ENCODE measurements at places on chromosomes 7 and 10. TPM values are rescaled to one million over a fixed set of nuclear protein-coding genes. Genes with fewer than 3 reads are reported as not detected.
A peak's percentile ranks its signal among the peaks of the same experiment; 100 is the strongest.

The CALCR gene
- polyA plus RNA-seq: not detected

The ZP3 gene
- 9.8 TPM for polyA plus RNA-seq

The ASAH2 gene
- polyA plus RNA-seq: 0.32 TPM

The SLC16A9 gene
- 143 TPM for polyA plus RNA-seq

The GPNMB gene
- polyA plus RNA-seq: 24.9 TPM

The DNAJB9 gene
- 8.4 TPM for polyA plus RNA-seq

The SKIDA1 gene
- polyA plus RNA-seq: 0.64 TPM

The BAIAP2L1 gene
- 49.0 TPM for polyA plus RNA-seq

The PLXDC2 gene
- polyA plus RNA-seq: 12.1 TPM

The ELMO1 gene
- polyA plus RNA-seq: 10.5 TPM

The RAB19 gene
- not detected for polyA plus RNA-seq

The SPDYE1 gene
- not detected for polyA plus RNA-seq

DNA sequence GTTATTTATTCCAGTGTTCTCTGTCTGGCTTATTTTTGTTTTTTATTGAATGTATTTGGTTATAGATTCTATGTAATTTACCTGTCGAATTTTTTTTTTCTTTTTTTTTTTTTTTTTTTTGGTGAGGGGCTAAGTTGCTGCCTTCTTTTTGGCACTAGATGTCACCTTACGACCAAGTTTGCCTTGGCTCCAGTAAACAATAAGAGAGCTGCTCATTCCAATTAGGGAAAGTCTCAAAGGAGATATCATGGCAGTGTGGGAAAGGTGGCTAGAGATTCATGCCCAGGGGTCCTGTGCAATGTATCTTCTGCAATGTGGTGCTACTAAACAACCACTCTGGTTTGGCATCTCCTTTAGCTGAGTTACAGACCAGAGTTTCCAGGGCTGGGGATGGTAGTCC is 84.0 kb downstream of the PTPN20 start:
- no peak for DNase-seq

DNA sequence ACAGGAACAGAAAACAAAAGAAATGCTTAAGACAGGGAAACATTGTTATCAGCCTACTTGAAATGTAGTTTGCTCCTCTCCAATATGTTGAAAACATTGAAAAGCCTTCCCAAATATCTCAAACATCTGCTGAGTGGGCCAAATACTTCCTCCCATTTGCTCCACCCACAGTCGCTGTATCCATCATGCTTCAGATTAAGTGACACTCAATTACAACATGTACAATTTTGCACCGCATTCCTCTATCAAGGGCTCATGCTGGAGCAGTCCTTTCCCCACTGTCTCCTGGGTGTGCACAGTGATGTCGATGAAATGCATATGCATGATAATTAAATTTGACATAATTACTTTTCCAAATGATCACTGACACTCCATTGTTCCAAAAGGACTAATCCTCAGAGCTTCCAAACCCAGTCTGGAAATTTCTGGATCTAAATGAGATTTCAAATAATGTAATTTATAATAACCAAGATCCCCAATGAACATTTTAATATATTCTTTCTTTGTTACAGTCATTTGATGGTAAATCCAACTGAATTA is 604.6 kb downstream of the GRID1 start:
- DNase-seq: no peak

GRCh38 chr7:66815951-66816350 is 75.4 kb downstream of the RABGEF1 start:
- no peak for DNase-seq

- DNase-seq: no peak
Observed at GRCh38 chr10:113053881-113054280, 103.8 kb downstream of the TCF7L2 start.

DNA sequence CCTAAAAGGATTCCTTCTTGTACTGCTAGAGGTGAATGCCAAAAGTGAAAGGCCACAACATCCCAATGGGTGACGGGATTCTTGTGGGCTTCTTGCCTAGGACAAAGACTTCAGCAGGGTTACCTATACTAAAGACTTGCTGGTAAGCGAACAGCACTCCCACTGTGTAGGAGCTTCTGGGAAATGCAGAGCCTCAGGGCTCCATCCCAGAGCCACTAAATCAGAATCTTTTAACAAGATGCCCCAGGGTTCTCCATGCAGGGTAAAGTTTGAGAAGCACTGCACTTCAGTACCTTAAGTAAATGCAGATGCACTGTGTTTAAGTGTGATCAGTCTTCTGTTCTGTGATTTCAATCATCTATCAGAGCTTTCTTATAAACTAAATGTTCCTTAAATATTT is 266.9 kb upstream of the KLF14 start:
- no peak for DNase-seq

DNA sequence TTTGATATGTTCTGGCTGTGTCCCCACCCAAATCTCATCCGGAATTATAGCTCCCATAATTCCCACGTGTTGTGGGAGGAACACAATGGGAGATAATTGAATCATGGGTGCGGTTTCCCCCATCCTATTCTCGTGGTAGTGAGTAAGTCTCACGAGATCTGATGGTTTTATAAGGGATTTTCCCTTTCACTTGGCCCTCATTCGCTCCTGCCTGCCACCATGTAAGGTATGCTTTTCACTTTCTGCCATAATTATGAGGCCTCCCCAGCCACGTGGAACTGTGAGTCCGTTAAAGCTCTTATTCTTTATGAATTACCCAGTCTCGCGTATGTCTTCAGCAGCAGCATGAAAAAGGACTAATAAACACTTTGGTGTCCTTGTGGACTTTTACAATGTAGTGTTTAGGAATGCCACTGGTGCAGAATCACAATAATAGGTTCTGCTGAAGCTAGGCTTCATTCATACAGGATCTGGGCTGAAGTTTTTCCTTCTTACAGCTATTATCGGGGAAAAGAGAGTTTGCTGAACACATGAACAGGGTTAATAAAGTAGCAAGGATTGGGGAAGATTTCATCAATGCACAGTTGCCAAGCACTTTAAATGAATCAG is 74.3 kb downstream of the CPED1 start:
- no peak for DNase-seq

GRCh38 chr7:2078899-2079298 is 153.8 kb downstream of the MAD1L1 start:
- no peak for DNase-seq

- no peak for DNase-seq
Observed at GRCh38 chr7:70336536-70336935, 738.3 kb downstream of the AUTS2 start.

DNA sequence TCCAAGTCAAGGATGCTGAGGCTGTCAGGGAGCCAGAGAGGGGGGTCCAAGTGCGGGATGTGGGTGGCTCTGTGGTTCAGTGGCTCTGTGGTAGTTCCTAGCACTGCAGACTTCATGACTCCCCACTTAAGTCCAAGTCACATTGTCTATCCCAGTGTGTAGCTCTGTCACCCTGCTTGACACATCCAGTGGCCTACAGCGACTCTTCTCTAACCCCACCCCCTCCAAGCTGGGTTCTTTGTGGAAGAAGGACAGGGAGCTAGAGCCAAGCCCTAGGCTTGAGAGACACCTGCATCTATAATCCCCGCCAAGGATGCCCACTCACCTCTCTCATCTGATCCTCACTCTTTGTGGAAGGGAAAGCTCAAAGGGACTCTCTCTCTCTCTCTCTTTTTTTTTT is 57.6 kb downstream of the ADCYAP1R1 start:
- DNase-seq: no peak

- DNase-seq: no peak
Observed at GRCh38 chr7:723541-723940, 3.0 kb upstream of the DNAAF5 start.

GRCh38 chr7:158973941-158974785 is 117.8 kb downstream of the DYNC2I1 start:
- no peak for DNase-seq

DNA sequence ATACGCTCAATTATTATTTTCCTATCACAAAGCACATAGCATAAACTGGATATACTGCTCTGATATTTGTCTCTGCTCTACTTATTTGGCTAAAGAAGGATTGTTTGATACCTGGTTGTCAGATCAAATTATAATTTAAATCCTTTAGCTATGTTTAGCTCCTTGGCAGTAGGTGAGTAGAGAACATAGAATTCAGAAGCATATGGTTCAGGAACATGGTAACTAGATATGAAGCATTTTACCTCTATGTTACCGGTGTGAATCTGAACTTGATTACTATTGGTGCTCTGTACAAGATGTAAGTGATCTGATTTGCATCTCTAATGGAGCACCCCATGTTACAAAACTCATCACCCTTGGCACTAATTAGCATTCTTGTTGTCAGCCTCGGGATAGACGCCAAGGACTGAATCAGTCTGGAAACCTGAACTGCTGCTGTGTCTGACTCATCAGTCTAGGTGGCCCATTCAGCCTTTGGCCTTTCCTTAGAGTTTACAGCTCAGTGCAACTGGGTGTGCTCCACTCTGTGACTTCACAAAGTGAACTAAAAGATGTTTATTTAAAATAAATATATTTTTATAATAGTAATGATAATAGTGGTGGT is 12.3 kb upstream of the MYPN start:
- DNase-seq: peak; percentile 86

DNA sequence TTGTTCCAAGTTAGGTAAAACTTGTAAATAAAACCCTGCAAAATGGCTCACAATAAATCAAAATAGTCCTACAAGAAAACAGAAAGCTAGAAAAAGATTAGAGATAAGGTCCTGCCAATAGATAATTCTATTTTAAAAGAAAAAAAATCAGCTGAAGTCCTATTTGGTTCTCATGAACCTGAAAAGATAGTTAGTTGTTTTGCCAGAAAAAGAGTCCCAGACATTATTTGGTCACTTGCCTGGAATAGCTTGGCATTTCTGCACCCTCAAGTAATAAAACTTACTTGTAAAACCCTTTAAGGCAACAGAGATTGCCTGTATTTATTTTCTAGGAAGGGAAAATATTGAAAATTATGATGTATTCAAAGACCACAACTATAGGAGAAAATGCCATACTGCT is 47.7 kb downstream of the LRRN3 start:
- no peak for DNase-seq

DNA sequence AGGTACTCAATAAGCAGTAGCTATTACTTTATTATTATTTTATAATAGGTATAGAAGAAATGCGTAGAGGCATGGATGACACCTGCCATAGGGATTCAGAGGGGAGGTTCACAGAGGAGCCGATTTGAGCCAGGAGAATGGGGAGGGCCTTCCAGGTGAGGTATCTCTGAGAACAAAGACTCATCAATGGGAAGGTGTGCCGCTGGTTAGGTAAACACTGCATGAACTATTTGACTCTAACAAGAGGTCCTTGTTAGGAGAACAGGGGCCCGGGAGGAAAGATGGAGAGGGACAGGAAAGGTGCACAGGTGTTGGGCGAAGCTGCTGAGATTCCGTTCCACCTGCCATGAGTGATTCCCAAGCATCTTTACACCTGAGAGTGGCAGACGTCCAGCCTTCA is 41.8 kb upstream of the TMEM273 start:
- no peak for DNase-seq

DNA sequence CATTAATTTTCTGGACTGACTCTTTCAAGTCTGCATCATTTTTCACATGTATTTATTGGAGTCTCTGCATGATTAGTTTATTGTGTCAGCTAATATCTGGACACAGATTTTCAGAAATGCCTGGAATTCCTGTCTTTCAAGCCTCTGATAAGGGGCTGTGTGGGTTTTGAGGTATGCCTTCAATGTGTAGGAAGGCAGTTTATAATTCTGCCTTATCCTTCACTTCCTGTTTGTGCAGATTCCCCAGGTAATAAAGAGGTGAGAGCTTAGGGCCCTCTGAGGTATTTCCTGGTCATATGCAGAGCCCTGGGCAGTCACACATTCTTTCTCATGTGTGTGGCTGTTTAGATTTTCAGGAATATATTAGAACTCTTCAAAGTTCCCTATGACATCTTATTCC is 79.4 kb upstream of the PRKCQ start:
- no peak for DNase-seq

- DNase-seq: peak; percentile 16
Observed at GRCh38 chr10:116521424-116522290, 24.1 kb upstream of the PNLIP start.

- DNase-seq: no peak
Observed at GRCh38 chr7:36521911-36522310, 132.2 kb downstream of the ANLN start.

DNA sequence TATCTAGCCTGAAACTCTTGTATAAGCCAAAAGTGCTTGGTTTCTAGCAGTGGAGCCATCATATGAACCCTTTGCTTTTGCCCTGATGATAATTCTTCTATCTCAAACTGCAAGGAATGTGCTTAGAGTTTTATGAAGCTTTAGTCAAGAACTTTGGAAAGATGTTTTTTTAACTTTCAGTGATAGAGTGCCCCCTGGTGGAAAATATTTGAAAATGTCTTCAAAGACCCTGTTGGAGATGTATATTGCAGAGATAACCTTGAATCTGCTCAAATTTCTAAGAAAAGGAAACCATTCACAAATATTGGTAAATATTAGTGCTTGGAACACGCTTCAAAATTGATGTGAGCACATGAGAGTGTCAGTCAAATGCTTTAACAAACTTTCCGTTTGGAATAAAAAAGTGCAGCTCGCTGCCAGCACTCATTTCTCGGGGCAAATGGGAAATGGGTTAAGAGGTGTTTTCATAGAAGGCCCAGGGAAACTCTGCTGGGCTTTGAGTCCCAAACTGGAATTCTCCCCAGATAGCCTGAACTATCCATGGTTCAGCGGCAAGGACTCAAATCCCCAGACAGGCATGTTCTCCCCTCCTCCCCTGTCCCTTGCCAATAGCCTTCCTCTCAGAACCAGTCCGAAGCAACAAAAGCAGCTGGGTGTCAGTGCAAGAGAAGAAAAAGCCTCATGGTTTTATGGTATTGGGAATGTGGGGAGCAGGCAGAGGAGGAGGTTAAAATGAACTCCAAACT is 129.3 kb downstream of the MYOF start:
- no peak for DNase-seq

DNA sequence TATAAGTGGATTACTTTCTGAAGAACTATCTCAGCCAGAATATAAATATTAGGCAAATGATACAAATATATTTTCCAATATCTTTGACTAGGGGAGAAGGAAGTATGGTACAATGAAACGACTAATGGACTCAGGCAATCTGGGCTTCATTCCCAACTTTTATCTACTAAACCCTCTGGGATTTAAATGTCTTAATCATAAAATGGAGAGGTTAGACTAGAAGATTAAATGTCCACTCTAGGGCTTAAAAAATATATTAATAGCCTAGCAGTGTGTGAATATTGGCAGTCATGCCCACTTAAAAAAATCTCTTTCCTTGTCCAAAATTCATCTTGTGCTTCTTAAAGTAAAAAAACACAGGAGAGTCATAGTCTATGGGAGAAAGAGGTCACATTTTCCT is 98.3 kb downstream of the CTTNBP2 start:
- no peak for DNase-seq

DNA sequence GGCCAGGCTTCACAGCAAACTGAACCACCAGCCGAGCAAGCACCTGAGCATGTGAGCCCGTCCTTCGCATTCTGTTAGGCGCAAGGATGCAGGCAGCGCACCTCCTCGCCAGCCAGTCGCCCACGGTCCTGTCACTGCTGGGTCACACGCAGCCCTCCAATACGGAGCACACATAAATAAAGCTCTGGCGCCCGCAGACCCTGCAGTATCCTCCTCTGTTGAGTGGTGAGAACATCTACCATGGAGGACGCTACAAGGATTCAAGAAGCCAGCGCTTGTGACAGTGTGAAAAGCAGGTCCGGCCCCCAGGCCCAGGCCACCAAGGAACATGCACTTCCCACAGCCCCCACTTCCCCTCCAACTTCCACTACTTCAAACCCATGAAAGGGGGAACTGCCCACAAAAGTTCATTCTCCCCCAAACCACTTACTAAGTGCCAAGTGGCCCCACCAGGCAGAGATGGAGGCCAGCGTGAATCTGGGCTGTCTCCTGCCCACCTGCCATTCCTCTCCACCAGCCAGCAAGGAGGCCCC is 34.8 kb downstream of the VOPP1 start:
- peak; percentile 40 for DNase-seq
